ENCODE measurements at places on chromosomes 13 and 19. TPM values are rescaled to one million over a fixed set of nuclear protein-coding genes. Genes with fewer than 3 reads are reported as not detected.
A peak's percentile ranks its signal among the peaks of the same experiment; 100 is the strongest.

The SLC6A16 gene
- polyA plus RNA-seq, result 1.9 TPM

The PPFIA3 gene
- 10.0 TPM for polyA plus RNA-seq

DNA sequence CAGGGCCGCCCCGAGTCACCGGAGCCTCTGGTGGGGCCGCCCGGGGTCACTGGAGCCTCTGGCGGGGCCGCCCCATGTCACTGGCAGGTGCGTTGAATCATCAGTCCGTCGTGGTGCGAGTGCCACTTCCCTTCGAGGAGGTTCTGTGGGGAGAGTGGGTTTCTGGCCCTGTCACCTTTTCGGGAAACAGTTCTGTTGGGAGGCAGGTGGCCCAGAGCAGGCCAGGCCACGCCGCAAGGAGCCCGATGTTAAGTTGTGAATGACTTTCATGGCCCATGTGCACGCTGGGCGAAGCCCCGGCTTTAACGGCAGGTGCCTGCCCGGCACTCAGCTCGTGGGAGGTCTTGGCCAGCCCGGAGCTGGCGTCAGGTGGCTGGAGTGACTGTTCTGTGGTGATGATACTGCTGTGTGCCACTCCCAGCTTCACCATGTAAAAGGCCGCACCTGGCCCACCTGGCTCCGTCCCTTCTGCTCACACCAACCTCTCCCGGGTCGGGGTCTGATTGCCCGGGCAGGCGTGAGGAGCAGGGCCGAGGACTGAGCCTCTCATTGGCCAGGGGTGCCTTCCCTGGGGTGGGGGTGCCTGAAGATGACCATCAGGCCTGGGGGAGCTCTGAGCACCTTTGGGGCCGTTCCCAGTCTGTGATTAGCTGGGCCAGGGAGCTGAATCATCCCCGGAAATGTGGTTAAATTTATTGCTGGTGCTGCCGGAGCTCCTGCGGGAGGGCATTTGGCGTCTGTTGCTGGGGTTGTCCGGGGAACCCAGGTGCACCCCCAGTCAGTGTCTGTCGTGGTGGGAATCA lies 29.2 kb downstream of the CSNK1G2 start:
- no peak for DNase-seq

DNA sequence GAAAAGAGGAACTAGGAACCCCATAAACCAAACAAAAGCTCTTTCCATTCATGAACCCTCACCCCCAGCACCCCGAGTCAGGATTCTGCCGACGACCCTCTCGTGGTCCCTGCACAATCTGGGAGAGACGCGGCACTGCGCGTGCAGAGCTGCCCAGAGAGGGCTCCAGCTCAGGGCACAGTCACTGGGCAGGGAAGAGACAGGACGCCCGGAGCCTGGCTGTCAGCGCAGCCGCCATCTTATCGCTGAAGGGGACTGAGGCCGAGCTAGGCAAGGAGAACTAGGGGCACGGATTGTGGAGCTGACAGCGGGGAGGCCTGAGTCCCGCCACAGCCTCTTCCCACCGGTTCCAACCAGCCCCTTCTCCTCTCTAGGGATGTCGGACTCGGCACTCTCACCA lies 349 bp downstream of the ZNF98 start:
- no peak for DNase-seq

The ZNF69 gene
- 3.4 TPM for polyA plus RNA-seq

DNA sequence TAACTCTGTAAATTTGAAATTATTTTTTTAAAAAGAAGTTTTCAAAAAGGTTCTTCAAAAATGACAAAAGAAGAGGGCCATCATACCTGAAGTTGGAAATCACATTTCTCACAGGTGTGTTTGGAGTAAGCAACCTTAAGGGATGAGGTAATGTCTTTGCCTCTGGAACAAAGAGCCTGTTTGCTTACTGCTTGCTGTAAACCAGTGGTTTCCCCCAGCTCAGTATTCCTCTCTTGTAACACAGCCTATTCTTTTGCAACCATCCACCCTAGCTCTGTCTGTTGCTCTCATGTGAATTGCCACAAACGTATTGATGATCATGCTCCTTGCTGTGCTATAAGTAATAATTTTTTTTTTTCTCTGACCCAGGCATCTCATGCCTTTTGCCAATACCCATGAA lies 38.1 kb downstream of the UCHL3 start:
- DNase-seq, result no peak

DNA sequence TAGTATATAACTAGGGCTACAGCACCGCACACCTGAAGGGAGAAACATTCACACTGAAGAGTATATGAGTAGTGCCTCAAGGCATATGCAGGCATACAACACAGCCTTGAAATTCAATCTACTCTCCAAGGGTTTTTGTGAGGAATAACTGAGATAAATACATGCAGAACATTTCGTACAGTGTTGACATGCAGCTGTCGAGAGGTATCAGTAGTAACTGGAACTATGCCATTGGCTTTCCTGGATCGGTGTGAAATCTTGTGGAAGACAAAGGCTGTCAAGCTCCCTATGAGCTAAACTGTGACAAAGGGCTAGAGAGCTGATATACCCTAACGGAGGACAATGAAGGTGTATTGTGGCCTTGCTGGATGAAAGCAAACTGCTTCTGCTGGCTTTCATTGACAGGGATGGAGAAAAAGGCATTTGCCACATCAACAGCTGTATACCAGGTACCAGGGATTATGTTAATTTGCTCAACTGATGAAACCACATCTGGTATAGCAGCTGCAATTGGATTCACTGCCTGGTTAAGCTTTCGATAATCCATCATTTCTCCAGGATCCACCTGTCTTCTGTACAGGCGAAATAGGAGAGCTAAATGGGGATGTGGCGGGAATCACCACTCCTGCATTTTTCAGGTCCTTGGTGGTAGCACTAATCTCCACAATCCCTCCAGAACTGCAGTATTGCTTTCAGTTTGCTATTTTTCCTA lies 16.3 kb downstream of the MTRF1 start:
- no peak for DNase-seq

GRCh38 chr19:40155749-40156265 lies 35.4 kb upstream of the MAP3K10 start:
- no peak for DNase-seq

The AMH gene
- 8.1 TPM for polyA plus RNA-seq

DNA sequence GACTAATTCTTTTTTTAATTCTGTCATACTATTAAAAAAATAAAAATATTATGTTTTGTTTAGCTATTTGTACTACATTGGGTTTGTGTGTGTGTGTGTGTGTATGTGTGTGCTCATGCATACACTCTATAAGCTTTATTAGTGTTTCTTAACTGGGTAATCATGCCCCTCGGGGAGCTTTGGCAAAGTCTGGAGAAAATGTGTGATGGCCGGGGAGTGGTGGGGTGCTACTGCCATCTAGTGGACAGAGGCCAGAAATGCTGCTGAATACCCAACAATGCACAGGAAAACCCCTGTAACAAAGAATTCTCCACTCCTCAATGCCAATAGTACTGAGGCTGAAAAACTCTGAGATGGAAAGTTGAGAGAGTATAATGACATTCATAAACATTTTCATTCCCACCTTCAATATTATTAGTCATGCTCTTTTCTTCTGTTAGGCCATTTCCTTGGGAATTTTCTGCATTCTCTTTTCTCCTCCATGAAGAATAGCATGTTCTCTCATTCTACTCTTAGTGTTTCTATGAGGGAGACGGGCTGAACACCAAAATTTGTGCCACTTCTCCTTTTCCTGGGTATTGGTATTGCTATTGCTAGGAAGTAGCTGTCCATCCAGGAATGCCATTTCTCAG lies 157.3 kb downstream of the DNAJC3 start:
- peak; percentile 65 for DNase-seq

DNA sequence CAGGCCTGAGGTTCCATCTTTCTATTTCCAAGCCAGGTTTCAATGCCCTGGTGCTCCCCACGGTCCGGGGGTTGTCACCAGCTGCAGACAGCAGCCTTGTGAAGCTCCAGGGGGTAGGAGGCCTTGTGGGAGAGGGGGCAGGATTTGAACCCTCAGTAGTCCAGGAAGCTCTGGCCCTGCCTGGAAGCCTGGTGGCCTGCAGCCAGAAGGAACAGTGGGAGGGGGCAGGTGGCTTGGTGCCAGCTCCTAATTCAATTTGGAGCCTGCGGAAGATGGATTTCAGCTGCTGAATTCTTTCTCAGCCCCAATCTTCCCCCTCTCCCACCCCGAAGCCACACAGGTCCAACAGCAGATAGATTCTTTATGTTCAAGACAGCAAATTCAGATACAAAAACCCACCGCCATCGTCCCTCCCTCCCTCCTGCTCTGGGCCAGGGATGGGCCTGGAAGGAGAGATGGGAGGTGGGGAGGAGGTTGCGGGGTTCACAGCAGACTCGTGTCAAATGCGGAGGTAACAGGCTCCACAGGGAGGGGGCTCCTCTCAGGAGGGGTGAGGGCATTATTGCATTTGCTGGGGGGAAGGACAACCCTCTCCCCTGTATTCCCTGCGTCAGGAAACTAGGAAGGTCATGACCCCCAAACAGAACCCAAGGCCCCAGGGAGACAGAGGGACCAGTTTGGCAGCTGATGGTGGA lies 2.4 kb upstream of the PTGER1 start:
- DNase-seq, result no peak

The KL gene
- polyA plus RNA-seq, result 2.6 TPM

- peak; percentile 34 for DNase-seq
These were observed 7.3 kb upstream of the DGKH start for GRCh38 chr13:42041011-42041683.

DNA sequence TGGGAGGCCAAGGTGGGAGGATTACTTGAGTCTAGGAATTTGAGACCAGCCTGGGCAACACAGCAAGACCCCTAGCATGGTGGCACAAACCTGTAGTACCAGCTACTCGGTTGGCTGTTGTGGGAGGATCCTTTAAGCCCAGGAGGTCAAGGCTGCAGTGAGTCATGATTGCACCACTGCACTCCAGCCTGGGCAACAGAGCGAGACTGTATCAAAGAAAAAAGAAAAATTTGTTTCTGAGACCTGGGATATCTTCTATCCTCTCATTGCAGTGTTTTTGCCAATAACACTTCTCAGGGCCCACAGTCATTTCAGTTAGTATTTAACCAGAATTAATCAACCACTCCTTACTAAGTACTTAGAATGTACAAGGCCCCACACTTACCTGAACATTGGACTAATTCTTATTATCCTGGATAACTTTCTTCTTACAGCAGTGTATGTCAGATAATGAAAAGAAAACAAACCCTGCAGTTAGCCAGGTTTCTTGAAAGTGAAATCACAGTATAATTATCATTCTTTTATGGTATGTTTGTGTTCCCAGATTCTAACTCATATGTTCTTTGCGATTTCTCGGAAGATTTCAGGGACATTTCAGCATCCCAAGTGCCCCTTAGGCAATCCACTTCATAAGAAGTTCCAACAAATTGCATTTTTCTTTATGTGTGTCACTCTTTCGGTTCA lies 75.6 kb upstream of the KLF5 start:
- DNase-seq, result no peak

- peak; percentile 58 for DNase-seq
These were observed 1543.0 kb downstream of the SLITRK5 start for GRCh38 chr13:89214185-89214584.

DNA sequence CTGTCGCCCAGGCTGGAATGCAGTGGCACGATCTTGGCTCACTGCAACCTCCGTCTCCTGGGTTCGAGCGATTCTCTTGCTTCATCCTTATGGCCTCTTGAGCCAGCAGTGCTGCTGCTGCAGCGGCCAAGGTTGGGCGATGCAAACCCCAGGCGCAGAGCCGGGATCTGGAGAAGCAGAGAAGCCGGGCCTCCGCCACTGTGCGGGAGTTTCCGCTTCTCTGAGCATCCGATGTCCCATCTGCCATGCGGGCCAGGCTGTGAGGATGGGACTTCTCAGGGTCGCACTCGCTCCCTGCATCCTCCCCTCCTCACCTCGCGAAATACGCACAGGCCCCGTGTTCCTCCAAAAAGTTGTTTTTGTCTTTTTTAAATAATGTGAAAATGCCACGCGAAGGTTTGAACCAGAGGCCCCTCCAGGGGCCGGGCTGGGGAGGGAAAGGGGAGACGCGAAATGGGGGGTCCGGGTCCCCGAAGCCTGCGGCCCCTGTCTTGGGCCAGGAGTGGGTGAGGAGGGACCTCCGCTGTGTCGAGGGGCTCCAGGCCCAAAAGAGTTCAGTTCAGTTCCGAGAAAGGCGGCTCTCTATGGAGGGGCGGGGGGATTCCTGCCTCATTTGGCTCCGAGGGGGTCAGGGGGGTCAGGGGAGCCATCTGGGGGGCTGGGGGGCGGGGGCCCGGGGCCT lies 15.9 kb downstream of the CYTH2 start:
- no peak for DNase-seq

DNA sequence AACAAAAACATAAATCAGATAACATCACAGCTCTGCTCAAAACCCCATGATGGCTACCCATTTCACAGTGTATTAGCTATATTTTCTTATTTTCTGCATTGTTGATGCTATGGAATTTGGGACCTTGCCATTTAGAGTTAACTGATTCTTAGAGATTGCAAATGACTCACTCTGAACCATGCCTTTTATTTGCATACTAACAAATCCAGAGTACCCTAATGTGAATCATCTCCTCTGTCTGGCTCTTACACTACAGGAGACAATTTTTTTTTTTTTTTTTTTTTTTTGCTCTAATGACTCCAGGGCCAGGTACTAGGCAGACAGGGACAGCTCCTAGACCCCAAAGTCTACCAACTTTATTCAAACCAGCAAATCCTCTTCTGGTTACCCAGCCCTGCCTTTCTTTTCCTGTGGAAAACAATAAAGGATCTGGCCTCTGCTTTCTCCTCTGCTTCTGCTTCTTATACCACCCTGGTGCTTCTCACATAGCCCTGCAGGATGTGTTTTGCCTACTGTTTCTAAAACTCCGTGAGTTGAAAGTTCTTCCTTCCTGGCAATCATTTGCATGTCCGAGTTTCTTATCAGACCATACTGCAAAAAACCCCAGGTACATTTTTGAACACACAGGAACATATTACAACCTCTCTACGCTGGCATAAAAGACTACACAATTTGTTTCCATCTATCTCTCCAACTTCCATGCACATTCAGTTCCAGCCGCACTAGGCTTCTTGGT lies 10.6 kb upstream of the ZNF460 start:
- DNase-seq, result no peak

The CILP2 gene
- 1.5 TPM for polyA plus RNA-seq

DNA sequence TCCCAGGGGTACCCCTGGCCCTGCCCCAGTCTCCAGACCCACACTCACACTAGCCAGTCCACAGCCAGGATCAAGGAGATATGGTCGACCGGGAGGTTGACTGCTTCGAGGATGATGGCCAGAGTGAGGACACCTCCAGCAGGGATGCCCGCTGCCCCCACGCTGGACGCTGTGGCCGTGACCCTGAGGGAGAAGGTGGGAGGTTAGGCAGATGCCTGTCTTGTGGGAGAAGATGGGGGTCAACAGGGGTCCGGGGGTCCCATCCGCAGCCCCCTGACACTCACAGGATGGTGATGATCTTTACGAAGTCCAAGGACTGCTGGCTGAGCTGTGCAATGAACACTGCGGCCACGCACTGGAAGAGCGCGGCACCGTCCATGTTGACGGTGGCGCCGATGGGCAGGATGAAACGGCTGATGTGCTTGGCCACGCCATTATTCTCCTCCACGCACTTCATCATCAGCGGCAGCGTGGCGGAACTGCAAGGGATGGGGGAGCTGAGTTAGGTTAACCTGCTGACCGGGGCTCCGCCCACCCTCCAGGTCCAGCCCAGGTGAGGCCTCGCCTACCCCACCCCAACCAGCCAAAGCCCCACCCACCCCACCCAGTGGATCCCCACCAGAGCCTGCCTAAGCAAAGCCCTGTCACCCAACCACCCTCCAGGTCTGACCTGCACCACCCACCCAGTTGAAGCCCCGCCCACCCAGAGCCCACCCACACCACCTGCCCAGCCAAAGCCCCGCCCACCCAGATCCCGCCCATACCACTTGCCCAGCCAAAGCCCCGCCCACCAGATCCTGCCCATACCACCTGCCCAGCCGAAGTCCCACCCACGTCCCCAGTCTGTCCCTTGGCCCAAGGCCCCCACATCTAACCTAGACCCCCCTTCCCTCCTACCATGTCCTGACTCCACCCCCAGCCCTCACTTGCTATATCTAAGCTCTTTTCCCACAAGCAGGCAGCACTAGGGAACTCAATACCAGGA lies 11.2 kb downstream of the SLC1A5 start:
- DNase-seq, result no peak

The ERVK3-1 gene
- 33.0 TPM for polyA plus RNA-seq

Measured in hindlimb muscle (tissue), 1 donor.